ENCODE measurements at places on chromosomes 11 and 22.

GRCh38 chr11:11598243-11598642, 23.6 kb downstream of the GALNT18 start:
- no peak overlapping the region for H3K4me3 ChIP-seq
- H3K27me3 ChIP-seq = no peaks in the 10 kb centered on the region
- no peaks in the 10 kb centered on the region for H3K4me1 ChIP-seq
- no peak for DNase-seq
- no peaks in the 10 kb centered on the region for H3K36me3 ChIP-seq
- no peak overlapping the region for H3K27ac ChIP-seq

- H3K4me3 ChIP-seq = no peak overlapping the region
- DNase-seq = no peak
- peaks cover 81% of the 10 kb centered on the region for H3K4me1 ChIP-seq
- no peaks in the 10 kb centered on the region for H3K27me3 ChIP-seq
These were observed 190.4 kb downstream of the MAML2 start for GRCh38 chr11:96152623-96153022.

DNA sequence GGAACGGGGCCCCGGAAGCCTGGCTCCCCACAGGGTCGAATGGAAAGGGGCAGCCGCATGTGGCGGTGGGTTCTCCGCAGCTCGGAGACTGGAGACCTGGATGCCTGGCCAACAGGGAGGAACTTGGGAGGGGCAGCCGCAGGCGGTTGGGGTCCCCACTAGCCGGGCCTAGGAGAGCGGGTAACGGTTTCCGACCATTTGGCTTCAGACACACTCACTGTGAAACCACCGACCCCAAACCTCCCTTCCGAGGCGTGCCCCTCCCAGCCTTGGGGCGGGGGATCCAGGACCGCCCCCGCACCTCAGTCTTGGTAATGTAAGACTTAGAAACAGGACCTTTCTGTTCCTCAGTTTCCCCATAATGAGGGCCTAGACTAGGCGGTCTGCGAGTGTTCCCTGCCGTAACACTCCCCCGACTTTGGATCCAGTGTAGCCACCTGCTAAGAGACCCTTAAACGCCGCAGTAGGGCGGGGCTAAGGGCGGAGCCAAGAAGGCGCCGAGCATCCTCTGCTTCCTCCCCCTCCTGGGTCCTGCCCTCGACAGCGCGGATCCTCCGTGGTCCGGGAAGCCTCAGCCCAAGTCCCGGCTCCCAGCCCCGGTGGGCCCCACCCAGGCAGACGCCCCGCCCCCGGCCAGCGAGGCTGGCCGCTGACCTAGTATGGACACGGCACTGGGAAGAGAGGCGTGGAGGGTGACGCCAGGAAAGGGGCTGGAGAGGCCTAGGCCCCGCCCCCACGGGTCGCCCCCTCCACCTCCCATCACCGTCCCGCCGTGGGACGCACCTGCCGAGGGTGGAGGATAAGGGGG, 1.8 kb upstream of the RASGRP2 start:
- peaks cover 8% of the 10 kb centered on the region for H3K27me3 ChIP-seq
- DNase-seq = peak; percentile 96
- H3K4me3 ChIP-seq = peak overlapping the region; percentile 50
- no peaks in the 10 kb centered on the region for H3K36me3 ChIP-seq
- H3K4me1 ChIP-seq = peaks cover 16% of the 10 kb centered on the region

- no peak overlapping the region for H3K27ac ChIP-seq
- H3K4me1 ChIP-seq = no peaks in the 10 kb centered on the region
- no peaks in the 10 kb centered on the region for H3K36me3 ChIP-seq
- H3K27me3 ChIP-seq = no peaks in the 10 kb centered on the region
- no peak overlapping the region for H3K4me3 ChIP-seq
- DNase-seq = no peak
These were observed 31.6 kb upstream of the SHANK2 start for GRCh38 chr11:71283971-71284441.
